ENCODE measurements at places on chromosomes 6 and 20.
A peak's percentile ranks its signal among the peaks of the same experiment; 100 is the strongest.

DNA sequence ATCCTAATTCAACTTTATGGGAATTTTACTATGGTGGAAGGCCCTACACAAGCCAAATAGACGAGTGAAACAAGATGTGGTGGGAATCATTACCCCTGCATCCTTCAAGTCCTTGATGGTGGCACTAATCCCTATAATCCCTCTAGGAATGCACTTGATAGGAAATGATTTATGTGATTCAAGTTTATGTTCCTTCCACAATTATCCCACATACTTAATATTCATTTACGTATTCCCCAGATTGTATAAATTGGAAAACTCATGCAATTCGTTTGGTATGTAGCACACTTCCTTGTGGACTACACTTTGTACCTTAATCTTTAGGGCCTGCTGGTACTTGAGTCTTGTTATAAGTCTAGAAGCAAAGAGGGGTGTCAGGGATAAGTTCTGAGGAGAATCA is 40.8 kb downstream of the PKIB start:
- DNase-seq, result no peak

DNA sequence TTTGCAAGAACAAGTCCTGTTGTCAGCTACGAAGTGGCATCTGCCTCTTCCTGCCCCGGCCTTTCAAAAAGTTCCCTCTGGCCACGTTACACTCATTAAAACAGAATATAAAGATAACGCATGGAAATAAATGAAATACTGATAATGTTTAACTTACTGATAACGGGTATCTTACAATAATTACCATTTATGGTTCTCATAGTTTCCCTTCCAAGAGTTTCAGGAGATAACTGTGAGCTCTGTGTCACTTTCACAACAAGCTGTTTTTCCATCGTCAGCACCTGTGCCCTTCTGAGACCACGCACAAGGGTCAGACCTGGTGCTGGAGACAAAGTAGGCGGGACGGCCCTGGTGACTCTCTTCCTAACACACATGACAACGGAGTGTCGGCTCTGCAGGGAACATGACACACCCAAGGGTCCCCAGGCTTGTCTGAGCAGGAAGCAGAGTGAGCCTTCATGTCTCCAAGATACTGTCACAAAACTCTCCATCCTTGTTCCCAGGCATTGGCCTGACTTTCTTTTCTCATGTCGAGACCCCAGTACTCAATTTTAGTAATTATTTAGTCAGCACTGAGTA is 86.2 kb upstream of the THBS2 start:
- no peak for DNase-seq

GRCh38 chr6:43964659-43965570 is 162.3 kb downstream of the MRPL14 start:
- DNase-seq, result no peak

DNA sequence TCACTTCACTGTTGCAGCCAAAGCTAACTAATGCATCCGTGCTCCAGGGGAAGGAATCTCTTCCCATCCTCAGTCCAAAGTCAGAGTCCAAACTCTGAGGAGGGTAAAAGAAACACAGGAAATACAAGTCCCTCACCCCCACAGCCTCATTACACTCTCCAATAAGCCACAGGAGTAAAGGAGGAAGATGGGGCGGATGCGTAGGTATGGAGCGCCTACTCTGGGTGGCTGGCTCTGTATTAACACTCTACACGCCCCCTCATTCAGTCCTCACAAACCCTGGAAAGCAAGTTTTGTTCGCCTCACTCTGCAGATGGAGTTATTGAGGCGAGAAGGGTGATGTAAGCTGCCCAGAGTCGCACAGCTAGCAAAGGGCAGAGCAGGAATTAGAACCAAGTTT is 242.9 kb downstream of the NRN1 start:
- no peak for DNase-seq

- DNase-seq, result no peak
Observed at GRCh38 chr6:25327432-25327831, 48.3 kb downstream of the CARMIL1 start.

DNA sequence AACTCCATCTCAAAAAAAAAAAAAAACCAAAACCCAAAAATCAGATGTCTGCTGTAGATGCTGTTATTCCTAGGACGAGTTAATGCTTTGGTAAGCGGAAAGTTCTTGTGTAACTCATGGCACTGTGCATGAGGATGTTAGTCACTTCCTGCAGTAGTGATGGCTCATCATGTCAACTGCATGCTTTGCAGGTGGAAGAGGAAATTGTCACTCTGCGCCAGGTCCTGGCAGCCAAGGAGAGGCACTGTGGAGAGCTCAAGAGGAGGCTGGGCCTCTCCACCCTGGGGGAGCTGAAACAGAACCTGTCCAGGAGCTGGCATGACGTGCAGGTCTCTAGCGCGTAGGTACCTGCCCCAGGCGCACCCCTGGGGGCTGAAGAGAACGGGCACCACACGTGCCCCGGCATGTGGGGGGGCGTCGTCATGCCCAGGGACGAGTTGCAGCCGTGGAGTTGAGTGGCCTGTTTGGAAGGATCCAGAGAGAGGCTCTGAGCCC is 8.5 kb downstream of the TPD52L2 start:
- DNase-seq, result no peak

GRCh38 chr20:4082406-4083097 is 67.2 kb upstream of the RNF24 start:
- peak; percentile 52 for DNase-seq

- DNase-seq, result peak; percentile 20
Observed at GRCh38 chr6:158376631-158377081, 64.4 kb downstream of the TULP4 start.

GRCh38 chr20:48652961-48653705 is 174.7 kb downstream of the PREX1 start:
- no peak for DNase-seq

DNA sequence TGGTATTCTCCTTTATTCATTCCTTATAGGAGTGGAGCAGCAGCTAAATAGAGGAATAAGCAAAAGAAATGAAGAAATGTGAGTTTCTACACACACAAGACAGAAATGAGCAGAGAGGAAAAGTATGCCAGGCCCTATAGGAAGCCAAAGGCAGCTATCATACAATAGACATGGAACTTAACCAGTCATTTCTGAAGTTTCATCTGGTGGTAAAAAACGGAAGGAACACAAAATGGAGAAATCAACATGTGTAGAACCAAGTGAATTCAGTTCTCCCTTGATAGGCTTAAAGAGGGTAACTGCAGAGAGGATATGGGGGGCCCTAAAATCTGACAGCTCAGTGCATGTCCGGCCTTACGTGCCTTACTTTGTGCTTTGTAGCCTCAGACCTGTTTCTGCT is 44.6 kb downstream of the TSBP1 start:
- no peak for DNase-seq

GRCh38 chr20:24518515-24518914 is 49.1 kb downstream of the SYNDIG1 start:
- DNase-seq, result no peak

- DNase-seq, result peak; percentile 19
Observed at GRCh38 chr6:7324520-7324919, 11.5 kb upstream of the SSR1 start.

DNA sequence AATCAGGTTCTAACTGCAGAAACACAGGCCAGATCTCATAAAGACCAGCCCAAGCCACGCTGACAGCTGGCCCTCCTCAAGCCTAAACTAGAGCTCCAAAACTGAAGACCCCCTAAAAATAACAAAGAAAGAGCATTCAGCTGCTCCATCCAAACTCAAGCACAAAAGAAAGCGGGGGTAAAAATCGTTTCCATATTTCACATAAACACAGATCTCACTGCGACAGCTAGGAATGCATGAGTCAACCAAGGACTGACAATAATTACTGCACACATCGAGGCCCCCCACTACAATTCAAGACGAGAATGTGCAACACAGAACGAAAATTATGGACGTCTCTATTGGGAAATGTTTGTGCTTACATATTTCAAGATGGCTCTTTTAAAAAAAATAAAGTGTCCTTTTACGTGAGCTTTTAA is 31.1 kb downstream of the CNKSR3 start:
- no peak for DNase-seq

DNA sequence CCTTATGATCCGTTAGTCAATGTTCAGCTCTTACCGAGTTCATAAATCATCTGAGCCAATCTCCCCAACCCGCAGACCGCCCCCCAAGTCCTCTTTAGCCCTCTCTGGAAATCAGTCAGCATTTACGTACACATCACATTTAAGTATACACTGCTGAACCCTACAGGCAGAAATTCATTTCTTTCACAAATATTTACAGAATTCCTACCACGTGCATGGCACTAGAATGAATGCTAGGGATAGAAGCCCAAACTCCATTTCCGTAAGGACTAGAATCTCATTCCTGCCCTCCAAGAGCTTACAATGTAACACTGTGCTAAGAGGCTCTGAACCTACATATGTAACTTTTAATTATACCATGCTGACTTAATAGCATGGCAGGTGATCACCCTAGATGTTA is 1.8 kb downstream of the OSER1 start:
- DNase-seq, result no peak

- DNase-seq, result no peak
Observed at GRCh38 chr6:52243282-52243893, 912 bp downstream of the IL17F start.

- no peak for DNase-seq
Observed at GRCh38 chr6:8269094-8269493, 166.3 kb downstream of the SLC35B3 start.

GRCh38 chr6:96116674-96117073 is 100.9 kb downstream of the FUT9 start:
- no peak for DNase-seq

- no peak for DNase-seq
Observed at GRCh38 chr6:13248053-13248452, 80.3 kb downstream of the TBC1D7 start.

DNA sequence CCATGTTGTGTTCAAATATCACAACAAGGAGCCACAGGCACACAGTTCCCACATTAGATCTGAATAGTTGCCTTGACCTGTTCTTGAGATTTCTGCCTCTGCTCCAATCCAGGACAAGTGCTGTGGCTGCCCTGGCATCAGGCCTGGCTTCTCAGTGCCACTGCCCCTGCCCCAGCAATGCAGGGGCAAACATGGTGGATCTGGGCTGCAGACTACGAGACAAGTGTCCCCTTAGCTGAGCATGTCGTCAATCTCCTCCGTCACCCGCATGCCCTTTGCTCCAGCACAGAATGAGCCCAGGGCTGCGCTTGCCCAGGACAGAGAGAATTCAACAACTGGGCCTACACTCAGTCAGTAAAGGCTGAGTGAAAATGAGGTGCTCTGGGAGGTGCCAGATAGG is 201.6 kb downstream of the SYNDIG1 start:
- DNase-seq, result no peak

GRCh38 chr20:32078791-32079190 is 26.7 kb downstream of the HCK start:
- DNase-seq, result no peak

- DNase-seq, result no peak
Observed at GRCh38 chr6:92942549-92942948, 476.8 kb downstream of the EPHA7 start.

GRCh38 chr6:166617359-166617758 is 9.7 kb downstream of the RPS6KA2 start:
- no peak for DNase-seq

DNA sequence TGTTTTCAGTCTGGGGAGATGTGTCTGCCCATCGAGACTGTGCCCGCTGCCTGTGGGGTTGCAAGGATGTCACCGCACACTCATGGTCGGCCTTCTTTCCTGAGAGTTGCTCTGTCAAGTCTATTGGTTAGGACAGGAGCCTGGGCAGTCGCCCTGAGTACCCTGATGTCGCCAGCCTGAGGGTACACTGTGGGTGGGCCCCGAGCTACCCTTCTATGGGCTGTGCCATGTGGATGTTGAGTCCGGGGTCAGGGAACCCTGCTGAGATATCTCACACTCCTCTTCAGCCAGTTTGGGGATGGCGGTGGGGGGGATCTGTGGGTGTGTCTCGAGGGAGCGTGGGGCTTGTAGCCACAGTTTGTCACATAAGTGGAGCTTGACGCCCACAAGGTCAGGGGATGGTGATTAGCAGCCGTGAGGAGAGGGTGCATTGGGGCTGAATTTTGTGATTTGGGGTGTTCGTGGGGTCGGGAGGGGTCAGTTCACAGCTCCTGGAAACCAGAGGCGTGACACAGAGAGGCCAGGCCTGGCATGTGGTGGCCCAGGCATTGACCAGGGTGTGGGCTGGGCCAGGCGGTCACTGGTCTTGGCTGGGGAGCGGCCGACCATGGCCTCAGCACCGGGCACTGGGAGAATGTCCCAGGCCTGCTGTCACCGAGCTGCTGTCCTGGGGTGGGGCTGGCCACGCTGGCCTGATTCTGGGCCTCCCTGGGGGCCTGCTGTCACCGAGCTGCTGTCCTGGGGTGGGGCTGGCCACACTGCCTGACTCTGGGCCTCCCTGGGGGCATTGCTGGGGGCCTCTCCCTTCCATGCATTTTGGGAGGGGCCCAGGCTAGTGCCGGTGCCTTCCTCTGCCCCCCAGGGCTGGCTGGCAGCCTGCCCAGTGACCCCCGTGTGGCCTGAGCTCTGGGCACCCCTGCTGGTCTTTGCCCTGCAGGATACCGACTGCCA is 1.6 kb upstream of the NPBWR2 start:
- DNase-seq, result no peak

DNA sequence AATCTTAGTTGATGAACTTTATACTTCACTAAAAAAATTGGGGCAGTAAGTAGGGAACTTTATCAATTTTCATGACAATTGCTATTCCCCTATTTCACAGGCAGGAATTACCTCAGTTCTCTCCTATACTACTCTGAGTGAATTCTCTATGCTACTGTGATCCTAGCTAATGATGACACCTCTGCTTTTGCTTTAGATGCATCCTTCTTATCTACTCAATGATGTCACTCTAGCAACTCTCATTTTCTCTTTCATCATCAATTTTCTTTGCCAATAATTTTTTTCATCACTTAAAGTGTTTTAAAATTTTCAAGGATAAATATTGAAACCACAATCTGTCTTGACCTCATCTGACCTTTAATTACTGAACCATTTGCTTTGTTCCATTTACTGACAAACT is 8.1 kb downstream of the DEFB114 start:
- no peak for DNase-seq

- DNase-seq, result no peak
Observed at GRCh38 chr6:105179244-105180065, at the start of gene POPDC3. Gene POPDC3, minus strand, starts transcription at chr6:105180014. Its CDS starts 18,105 bp downstream, at chr6:105161909.

GRCh38 chr6:112879920-112880413 is 532.8 kb downstream of the RFPL4B start:
- no peak for DNase-seq

DNA sequence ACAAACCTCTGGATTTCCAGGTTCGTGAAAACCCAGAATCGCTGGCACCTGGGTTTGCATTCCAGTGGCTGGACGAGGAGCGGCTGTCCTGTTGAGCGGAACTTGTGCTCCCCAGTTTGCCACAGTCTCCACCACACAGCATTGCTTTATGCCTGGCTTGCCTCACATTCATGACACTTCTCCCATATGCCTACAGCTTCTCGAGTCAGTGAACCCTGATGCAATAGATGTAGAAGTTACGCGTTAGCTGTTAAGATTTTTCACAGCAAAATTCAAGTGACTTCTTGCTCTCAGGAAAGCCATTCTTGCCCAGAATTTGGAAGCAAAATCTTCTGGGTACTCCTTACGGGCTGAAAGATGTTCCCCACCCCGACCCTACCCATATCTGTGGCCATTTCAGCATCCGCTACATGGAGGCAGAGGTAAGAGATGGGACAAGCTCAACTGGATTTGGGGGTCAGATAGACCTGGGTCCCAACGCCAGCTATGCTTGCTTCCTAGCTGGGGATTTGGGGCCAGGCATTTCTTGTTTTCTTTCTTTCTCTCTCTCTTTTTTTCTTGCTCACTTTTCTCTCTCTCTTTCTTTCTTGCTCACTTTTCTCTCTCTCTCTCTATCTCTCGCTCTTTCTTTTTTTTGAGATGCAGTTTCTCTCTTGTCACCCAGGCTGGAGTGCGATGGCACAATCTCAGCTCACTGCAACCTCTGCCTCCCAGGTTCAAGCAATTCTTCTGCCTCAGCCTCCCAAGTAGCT is 12.4 kb upstream of the GDAP1L1 start:
- no peak for DNase-seq

Data from forelimb muscle (tissue), 1 donor.